Globus pallidus (tissue), 1 donor: ENCODE measurements at places on chromosomes 11 and 22.
A peak's percentile ranks its signal among the peaks of the same experiment; 100 is the strongest.

DNA sequence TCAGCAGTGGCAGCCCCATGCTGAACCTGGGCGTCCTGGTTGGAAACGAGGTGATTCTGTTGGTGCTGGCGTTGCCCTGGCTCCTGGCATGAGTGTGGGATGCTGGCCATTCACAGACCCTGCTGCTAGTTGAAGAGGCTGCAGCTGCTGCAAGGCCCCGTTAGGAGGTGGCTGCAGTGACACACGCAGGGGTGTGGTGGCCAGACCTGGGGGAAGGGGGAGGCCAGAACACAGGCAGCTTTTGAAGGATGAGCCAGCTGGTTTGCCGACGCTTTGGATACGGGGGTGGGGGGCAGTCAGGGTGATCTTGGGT is 77.2 kb downstream of the MORC2 start:
- no peak for DNase-seq

DNA sequence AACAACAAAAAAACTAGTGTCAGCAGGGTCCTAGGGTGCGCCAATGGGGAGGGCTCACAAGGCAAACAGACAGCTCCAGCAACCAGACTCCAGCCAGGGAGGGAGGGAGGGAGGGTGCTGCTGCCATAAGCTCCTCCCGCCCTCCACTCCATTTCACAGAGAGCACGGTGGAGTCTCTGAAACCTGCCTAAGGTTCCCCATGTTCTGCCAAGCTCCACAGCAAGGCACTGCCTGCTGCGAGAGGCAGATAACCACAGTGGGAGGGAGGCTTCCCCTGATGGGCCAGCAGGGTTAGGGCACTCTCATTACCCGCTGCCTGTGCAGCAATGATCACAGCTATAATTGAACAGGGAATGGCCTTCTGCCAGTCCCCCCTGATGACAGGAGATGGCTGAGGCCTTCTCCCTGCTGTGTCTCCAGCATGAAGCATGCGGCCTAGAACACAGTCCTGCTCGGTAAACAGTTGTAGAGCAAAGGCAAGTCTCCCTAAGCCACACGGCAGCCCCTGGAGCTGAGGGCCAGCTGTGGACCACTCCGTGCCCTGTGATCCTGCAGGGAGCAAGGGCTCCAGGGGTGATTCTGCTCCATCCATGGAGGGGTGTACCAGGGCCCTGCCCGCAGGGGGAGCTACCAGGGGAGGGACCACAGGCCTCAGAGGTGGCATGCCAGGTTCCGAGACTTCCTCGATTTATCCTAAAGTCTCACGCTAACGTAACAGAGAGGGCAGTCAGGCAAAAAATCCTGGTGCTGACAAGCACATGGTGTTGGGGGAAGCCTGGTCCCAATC is 42.9 kb downstream of the PC start:
- peak; percentile 69 for DNase-seq

DNA sequence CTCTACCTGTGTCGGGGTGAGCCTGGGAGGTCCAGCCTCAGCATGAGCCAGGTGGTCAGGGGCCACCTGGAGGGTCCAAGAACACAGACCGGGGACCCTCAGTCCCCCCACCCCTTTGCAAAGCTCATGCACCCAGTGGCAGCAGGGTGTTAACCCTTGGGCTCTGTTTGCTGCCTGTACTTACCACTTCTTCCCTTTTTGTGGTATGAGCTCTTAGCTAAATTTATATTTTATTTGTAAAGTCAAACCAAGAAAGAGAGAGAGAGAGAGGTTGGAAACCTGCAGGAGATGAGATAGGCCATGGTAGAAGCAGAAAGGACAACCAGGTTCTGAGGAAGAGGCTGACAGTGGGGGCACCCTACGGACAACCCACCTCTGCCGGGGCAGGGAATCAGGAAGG is 29.9 kb downstream of the IL10RA start:
- DNase-seq, result no peak

DNA sequence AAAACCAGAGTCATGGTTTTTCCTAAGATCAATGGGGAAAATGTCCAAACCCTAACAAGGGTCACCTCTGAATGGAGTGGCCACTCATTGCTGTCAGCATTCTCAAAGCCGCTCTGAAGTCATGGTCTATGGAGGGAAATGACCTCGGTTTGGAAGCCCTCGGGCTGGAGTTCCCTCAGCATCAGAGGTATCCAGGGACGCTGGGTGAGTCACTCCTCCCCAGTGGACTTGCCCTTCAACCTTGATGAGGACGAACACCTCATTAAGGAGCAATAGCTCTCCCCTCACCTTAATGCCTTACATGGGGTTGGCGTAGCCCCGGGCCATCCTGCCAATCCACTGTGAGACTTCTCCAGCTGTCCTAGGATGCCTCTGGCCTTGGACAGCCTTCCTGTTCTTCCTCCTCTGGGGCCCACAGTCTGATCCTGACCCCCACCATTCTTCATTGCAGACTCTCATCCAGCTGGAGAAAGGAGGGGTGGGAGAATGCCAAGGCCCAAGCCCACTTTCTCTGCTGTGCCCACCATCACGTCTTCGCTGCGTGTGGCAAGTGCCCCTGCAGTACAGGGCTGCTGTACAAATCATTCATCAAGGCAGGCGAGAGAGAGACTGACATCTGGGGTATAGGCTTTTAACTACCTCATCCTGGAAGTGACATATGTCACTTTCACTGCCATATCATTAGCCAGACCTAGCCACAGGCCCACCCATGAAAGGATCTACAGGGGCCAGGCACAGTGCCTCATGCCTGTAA is 25.4 kb upstream of the MYH9 start:
- no peak for DNase-seq

DNA sequence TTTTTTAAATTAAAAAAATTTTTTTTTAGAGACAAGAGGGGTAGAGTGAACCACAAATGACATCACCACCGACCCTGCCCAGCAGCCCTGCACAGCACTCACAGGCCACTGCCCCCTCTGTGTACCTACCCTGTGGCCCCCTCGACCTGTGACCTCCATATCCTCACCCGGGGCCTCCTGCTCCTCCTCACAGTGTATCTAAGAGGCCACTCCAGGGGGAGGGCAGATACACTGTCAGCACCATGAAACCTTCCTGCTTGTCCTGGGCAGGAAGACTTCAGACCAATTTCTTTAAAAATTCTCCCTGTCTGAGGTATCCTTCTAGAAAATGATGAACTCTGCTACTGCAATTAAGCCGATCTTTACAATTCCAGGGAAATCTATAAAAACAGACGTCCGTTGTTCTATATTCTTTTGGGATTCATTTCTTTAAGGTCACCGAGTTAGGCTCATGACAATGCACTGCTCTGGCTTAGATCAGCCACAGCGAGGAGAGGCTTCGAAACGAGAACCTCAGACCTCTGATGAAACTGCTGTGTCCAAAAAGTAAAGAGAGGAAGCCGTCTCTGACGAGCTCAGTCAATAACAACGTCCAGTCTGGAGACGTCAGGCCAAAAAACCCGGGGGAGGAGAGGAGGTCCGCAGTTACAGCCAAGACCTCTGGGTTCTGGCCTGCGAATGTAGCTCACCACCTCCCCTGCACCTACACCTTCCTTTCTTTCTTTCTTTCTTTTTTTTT is 17.5 kb downstream of the NFAM1 start:
- DNase-seq, result no peak

- DNase-seq, result no peak
These were observed 19.7 kb downstream of the MOGAT2 start for GRCh38 chr11:75737314-75737713.

DNA sequence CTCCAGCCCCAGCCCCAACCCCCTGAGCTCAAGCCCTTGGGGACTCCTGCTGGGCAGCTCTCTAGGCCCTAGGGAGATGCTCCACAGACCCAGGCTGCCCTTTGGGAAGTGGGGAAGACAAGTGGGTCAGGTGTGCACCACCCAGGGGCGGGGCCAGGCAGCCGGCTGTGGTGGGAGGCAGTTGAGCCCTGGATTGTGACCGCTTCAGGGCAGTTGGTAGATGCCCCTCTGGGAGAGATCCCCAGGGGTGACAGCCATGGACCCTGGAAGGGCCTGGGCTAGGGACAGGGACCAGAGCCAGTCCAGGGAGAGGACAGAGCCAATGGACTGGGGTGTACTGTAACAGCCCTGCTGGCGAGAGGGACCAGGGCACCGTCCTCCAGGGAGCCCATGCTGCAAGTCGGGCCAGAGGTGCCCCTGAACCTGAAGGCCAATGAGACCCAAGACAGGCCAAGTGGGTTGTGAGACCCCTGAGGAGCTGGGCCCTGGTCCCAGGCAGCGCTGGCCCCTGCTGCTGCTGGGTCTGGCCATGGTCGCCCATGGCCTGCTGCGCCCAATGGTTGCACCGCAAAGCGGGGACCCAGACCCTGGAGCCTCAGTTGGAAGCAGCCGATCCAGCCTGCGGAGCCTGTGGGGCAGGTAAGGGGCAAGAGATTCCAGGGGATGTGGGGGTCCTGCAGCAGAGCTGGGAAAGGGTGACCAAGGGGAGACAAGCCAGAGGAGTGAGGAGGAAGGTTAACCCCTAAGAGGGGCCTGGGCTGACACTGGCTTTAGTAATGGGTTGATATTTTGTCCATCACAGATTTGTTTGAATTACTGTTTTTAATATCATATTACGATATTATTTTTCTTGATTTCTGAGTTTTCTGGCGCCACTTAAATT is at the start of gene IGLL5:
Gene IGLL5, plus strand, starts transcription at position 196 of the 883 bp plus-strand sequence. Its CDS starts 238 bp downstream, at position 434.
- DNase-seq, result no peak

DNA sequence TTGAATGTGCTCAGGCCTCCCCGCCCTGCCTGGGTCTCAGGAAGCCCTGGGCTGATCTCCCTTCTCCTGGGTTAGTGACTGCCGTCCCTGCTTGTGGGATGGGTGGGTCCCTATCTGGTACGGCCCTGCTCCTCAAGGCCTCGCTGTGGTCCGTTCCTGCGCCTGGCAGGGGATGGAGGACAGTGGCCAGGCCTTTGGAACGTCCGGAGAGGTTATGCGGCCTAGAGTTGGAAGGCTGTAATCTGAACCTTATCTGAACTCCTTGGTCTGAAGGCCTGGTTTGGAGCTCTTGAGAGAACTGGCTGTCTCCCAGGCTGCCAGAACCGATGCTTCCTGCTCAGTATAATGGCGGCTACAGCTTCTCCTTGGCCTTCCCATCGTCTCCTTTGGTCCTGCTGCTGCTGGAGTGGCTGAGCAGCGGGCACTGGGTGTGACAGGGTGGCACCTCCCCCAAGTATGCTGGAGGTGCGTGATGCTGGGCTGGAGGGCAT is 72.8 kb downstream of the FLI1 start:
- DNase-seq, result no peak

- no peak for DNase-seq
These were observed 4.6 kb upstream of the LGALS12 start for GRCh38 chr11:63501236-63501635.

GRCh38 chr11:47915374-47915773 is 65.0 kb upstream of the PTPRJ start:
- DNase-seq, result no peak

DNA sequence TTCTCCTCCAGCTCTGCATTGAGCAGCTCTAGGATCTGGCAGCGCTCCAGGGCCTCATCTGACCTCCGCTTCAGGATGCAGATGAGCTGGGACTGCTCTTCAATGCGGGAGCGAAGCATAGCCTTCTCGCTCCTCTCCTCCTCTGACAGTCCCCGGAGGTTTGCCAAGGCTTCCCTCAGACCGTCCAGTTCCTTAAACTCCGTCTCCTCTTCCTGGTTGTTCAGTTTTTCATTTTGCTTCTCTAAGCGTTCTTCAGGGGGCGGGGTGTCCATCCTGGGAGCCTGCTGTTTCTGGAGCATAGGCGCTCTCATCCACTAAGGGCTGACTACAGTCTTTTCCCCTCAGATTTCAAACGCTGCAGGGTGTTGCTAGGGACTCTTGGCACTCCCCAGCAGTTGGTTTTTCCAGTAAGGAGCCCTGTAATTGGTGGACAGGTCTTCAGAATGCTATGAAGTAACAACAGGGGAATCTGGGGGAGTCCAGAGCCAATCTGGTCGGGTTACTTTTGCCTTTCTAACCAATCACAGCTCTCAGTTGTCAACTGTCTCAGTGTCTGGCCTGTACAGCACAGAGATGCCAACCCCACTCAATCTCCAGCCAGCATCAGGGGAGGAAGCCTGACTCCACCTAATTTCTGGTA is at the start of gene CCDC89:
Gene CCDC89, minus strand, starts transcription at position 376 of the 640 bp plus-strand sequence. Its CDS starts 65 bp downstream, at position 311.
- DNase-seq, result peak; percentile 88

DNA sequence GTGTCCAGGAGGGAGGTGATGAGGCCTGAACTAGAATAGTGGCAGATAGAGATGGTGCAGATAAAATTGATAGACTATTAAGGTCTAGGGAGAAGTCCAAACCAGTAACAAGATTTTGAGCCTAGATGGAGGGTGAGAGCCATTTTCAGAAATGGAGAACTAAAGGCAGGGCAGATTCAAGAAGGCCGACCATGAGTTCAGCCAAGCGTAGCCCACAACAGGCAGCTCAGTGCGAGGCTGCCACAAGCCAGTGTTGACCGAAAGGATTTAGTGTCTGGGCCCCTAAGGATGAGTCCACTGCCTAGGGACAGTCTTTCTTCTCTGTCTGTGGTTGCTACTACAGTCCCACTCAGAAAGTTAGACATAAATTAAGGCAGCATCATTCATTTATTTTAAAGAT is 51.7 kb downstream of the PPP2R1B start:
- no peak for DNase-seq

- DNase-seq, result no peak
These were observed 38.0 kb downstream of the BCR start for GRCh38 chr22:23218053-23218866.

DNA sequence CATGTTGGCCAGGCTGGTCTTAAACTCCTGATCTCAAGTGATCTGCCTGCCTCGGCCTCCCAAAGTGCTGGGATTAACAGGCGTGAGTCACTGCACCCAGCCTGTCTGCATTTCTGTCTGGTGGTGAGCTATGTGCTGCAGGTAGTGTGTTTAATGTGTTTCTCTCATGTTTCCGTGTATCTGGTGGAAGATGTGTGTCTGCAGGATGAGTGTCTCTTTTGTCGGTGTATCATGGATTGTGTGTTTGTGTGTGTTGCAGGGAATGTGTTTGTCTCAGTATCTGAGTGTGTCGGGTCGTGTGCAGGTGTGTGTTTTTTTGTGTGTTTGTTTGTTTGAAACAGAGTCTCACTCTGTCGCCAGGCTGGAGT is 16.1 kb downstream of the SCARF2 start:
- DNase-seq, result no peak

GRCh38 chr11:16346975-16347374 is 9.4 kb downstream of the SOX6 start:
- no peak for DNase-seq

GRCh38 chr11:19072464-19072863 is 11.9 kb upstream of the MRGPRX2 start:
- DNase-seq, result no peak

DNA sequence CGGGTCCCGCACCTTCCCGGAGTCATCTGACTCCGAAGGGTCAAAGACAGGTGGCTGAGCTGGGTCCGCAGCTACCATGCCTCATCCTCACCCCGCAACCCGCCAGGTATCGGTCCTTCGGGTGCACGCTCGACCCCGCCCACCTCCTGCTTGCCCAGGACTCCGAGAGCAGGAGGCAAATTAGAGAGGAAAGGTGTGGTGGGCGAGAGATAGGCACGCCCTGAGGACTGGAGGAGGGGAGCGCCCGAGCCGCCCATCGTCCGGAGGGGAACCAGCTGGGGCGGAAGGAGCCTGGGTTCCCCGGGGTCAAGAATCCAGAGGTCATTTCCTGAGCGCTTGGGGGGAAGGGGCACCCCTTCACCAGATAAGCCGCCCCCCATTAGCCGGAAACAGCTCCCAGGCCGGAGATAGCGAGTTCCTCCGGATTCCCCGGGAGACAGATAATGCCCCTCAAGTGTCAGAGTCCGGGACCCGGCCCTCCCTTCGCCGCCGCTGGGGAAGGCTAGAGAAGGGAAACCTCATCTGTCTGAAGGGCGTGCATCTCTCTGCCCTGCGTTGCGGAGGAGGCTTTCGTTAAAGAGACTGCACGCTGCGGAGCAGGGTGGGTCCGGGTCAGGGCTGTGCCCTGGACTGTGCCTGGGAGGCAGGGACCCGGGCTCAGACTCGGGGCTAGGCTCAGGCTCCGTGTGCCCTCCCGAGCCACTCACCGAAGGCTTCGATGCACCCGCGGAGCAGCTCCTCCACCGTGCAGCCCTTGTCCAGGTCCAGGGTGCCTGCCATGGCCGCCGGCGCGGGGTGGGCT is 1.7 kb downstream of the RASGRP2 start:
- DNase-seq, result no peak
